ENCODE measurements at places on chromosomes 4 and X.
A peak's percentile ranks its signal among the peaks of the same experiment; 100 is the strongest.

- DNase-seq = no peak
Observed at GRCh38 chr4:17097362-17097761, 198.9 kb upstream of the LDB2 start.

GRCh38 chr4:24705016-24705753 lies 90.2 kb upstream of the SOD3 start:
- DNase-seq = no peak

DNA sequence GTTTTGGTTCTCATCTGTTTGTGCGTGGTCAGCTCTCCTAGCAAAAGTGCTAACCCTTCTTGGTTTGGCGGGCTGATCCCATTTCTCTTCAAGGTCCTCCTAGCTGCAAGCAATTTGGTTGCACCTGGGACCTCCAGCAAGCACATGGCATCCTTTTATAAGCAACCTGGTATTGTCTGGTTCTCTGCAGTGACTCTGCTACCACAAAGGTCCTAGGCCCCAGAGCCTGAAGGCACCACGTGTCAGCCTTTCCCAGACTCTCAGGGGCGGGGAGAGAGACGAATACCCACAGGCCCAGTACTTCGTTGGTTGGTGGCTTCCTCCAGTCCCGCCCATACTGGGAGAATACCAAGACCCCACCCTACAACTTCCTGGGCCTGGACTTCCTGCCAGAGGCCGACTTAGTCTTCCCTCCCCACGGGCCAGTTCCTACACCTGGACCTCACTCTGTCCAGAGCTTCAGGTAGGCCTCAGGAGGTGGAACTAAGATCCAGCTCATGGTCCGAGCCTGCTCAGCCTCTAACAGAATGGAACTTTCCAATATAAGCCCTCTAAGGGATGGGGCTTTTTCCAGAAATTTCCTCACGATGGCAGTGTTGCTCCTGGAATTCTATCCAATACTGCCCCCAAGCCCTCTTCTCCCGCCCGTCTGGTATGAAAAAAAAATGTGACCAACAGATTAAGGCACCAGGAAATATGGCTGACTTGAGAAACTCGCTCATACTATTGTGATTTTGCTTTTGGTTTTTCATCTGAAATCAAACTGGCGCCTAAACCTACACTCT lies 192.5 kb upstream of the STK26 start:
- DNase-seq = peak; percentile 38

DNA sequence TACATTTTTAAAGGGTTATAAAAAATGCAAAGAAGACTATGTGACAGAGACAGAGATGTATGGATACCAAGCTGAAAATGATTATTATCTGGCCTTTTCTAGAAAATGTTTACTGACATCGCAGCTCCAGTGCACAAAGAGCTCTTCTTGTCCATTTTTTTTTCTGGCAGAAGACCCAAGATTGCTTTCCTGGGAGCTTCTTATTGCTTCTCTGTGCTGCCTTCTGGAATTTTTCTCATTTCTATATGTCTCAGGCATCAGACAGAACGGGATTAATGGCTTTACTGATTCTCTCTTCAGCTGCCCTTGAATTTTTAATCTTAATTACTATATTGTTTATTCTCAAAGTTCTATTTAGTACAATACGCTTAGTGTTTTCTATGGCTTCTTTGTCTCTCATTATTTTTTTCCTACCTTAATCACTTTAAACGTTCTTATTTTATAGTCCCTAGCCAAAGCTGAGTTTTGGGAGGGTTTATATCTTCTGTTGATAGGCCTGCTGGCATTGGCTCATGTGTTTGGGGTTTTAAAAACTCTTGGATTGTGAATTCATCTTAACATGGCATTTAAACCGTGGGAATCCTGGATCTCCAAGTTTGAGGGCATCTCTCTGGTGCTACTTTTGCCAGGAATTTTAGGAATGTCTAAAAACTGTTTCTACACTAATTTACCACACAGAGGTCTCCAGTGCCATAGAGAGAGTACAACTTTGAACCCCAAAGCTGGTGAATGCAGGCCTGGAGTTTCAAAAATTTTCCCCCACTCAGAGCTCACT lies 138.9 kb upstream of the LNX1 start:
- no peak for DNase-seq

- no peak for DNase-seq
Observed at GRCh38 chr4:24686866-24687692, 102.7 kb upstream of the DHX15 start.

GRCh38 chr4:114100288-114101031 lies 121.0 kb upstream of the ARSJ start:
- no peak for DNase-seq

DNA sequence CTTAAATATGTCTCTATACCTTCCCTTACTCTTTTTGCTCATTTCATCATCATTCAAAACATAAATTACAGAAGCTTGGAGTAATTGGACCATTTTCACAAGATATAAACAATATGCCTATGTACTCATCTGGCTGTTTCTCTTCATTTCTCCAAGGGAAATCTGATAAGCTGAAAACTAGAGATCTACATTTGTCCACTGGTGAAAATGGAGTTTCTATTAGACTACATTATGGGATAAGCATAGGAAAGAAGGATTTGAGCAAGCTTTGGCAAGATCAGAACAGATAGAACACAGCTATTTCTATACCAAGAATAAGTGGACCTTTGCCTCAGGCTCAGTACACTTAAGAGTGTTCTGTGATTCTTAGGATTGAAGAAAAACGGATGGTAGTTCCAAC lies 404.4 kb downstream of the GASK1B start:
- DNase-seq = no peak

DNA sequence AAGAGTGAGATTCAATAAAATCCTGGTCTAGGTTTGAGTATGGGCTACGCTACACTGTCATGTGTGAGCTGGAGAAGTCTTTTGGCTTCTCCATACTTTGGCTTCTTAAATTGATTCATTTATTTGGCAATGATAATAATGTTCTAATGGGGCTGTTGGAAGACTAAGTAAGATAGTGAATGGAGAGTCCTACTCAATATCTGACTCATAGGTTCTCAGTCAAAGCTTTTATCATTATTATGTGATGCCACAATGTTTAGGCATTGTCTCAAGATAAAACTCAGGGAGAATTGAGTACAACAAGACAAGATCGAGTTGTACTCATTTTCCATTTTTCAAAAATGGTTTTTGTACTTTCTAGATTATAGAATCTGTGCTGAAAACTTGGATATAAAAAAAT lies 92.5 kb upstream of the VEGFC start:
- no peak for DNase-seq

DNA sequence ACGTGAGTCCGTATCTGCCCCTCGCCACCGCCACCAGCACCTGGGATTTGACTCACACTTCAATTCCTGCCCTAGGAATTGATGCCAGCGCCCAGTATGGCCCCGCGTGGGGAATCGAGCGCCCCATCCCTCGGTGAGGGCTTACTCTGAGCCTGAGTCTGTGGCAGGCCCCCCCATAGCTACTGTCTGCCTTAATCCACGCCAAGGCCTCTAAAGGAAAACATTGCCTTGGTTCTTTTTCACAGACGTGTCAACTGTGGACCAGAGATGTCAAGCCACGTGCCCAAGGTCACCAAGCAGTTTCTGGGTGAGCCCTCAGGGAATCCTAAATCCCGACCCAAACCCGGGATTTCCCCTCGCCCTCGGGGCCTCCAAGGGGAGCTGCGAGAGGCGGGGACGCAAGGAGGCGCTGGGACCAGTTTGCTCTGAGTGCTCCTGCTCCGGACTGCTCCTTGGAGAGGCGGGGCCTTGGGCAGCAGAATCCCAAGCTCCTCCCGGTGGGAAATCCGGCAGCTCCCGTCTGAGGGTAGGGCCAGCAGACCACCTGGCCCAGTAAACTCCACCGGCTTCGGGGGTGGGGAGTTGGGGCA lies 12.9 kb downstream of the MSX1 start:
- DNase-seq = no peak

DNA sequence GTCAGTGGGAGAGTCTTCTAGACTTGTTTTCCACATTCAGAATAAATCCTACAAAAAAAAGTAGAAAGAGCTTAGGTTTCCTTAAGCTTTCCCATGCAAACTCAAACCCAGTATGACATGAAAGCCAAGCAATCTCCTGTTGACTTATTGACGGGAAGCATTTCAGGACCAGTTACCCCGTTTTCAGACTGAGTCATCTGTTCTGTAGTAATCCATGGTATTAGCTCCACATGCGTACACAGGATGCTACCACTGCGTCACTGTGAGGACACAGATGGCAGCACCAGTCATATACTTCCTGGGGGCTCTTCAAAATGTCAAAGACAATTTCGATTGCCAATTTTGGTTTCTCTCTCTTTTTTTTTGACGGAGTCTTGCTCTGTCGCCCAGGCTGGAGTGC lies 224.9 kb upstream of the MAD2L1 start:
- DNase-seq = no peak

- no peak for DNase-seq
Observed at GRCh38 chr4:55675196-55675793, 39.2 kb upstream of the NMU start.

DNA sequence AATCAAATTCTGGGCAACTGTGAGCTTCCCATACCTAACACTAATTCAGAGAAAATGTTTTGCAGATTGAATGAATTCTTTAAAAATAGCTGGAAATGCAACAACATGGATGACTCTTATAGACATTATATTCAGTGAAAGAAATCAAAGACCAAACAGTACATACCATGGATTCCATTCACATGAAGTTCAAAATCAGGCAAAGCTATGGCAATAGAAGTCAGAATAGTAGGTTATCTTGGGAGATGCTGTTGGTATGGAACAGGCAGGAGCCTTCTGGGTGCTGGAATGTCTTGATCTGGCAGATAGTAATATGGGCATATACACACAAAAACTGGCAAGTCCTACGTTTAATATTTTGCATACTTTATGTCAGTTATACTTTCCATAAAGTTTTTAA lies 25.5 kb upstream of the CBLL2 start:
- no peak for DNase-seq

Measured in left hindlimb (tissue), 1 donor.